Activated CD4-positive, alpha-beta T cell treated with anti-CD3 and anti-CD28 coated beads, Interleukin-2, amount 10 ng/mL, durations not matched to agents 7 days and 5 days (primary cell): ENCODE measurements at places on chromosomes 3 and 15. TPM values are rescaled to one million over a fixed set of nuclear protein-coding genes. Genes with fewer than 3 reads are reported as not detected.
A peak's percentile ranks its signal among the peaks of the same experiment; 100 is the strongest.

The P2RY14 gene
- 0.25 TPM for total RNA-seq

DNA sequence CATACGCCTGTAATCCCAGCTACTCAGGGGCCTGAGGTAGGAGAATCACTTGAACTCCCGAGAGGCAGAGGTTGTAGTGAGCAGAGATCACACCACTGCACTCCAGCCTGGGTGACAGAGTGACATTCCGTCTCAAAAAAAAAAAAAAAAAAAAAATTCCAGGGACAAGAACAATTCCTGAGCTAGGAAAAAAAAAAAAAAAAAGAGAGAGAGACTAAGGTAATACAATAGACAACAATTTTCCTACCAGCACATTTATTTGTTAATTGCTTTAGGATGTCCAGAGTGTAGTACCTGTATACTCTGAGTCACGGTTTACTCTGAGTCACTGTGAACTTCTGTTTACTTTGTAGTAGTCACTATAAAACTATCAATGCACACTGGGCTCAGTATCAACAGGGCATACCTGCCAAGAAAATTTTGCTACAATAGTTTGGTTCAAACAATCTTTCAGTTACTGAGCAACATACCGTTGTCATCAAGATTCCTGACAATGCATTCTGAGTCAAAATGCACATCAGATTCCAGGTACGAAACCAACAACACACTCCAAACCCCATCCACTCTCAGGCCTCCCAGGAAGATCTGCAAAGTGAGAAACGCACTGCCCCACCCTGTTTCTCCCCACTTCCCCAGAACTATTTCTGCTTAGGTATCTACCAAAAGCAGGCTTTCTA, 28.3 kb downstream of the IGF2BP2 start:
- DNase-seq: no peak

The PRR20G gene
- not detected for total RNA-seq

DNA sequence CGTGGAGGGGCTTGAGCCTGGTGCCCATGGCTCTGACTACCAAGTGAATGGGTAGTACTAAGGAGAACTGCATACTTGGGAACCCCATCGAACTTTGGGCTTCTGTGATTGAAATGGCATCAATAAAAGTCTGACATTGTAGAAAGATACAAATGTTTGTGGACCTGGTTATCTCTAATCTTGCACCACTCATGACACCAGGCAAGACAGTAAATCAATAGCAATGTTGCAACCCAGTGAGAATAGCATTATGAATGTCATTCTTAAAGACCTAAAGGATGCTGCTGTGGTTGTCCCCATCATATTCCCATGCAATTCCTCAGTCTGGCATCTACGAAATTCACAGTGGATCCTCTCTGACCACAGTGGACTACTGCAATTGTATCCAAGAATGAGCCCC, 233.6 kb upstream of the LYSMD4 start:
- no peak for DNase-seq

The THBS1 gene
- total RNA-seq: 0.40 TPM

The GP9 gene
- total RNA-seq: not detected

The SPATA12 gene
- total RNA-seq: not detected

DNA sequence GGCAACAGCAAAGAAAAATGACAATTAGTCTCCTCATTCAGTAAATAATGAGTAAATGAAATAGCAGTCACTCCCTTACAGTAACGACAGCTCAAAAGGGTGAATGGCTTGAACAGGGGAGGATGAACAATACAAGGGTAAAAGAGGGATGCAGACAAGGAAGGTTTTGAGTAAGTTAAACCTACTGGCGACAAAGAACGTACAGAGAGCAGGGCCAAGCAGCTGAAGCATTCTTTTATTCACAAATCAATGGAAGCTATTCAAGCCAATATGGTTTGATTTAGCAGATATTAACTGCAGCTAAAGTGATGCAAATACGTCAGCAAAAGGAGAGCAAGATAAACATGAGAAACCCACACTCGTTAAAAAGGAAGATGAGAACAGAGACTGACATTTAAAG, 90.7 kb upstream of the ICE2 start:
- DNase-seq: no peak

- no peak for DNase-seq
These were observed 128.0 kb upstream of the CRBN start for GRCh38 chr3:3307491-3307890.

DNA sequence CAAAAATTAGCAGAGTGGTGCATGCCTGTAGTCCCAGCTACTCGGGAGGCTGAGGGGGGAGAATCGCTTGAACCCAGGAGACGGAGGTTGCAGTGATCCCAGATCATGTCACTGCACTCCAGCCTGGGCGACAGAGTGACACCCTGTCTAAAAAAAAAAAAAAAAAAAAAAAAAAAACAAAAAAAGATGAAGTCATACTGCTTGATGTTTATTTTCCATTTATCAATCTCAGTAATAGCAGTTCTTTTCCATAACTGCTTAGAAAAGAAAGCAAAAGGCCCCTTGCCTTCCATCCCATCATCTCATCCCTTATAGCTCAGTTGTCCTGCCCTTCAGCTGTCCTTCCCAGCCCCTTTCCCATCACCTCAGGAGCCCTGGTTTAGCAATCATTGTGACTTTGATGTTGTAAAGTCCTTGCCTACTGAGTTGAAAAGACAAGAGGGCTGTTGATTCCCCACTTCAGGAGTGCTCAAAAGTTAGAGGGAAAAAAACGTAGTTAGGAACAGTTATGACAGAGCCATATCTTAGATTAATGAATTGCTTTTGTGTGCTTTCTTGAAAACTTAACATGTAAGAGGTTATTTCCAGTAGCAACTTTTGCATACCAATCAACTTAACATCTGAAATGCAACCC, 18.0 kb upstream of the THRB start:
- DNase-seq: no peak

- DNase-seq: no peak
These were observed 207.8 kb downstream of the MTHFS start for GRCh38 chr15:79689030-79689429.

DNA sequence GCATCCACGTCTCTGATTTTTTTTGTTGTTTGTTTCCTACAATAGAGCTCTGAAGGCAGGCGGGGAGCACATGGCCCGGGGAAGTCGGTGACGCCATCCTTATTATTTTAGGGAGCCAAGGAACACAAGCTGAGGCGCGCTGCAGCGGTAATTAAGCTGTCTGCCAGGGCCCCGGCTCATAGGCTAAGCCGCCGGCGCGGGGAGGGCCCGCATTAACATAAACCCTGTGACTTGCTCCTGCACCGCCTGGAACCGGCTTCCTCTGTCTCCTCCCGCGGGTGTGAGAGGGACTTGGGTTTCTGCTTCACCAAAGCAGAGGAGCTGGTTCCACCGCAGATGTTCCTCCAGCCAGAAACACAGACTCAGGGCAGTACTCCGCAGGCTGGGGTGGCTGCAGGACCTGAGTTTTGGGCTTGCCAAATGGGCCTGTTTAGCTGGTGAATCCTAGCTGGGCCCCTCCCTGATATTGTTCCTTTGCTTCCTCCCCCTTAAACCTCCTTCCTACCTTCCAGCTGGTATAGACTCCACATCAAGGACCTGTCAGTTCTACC, 25.3 kb downstream of the ANP32A start:
- DNase-seq: peak; percentile 82

The IGSF11 gene
- 1.2 TPM for total RNA-seq
